ENCODE measurements at places on chromosomes 12 and 14.
A peak's percentile ranks its signal among the peaks of the same experiment; 100 is the strongest.

DNA sequence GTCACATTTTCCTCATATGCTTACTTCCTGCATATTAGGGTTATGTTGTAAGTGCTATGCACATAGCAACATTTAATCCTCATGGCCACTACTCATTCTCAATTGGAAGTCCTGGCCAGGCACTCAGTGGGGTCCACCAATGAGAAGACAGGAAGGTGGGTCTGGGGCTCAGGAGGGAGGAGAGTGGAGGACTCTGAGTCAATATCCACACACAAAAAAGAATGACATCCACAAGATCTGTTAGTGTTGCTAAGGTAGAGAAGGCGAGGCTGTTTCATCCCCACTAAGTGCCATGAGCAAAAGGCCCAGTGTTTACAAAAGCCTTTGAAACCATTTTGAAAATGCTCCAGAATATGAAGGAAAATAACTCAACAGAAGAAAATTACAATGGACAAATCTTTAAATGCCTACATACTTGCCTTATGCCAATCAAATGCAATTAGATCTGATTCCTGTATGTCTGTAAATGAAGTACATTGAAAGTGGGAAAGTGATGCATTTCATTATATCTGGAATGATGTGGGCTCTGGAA lies 53.9 kb downstream of the EID3 start:
- peak; percentile 77 for DNase-seq

DNA sequence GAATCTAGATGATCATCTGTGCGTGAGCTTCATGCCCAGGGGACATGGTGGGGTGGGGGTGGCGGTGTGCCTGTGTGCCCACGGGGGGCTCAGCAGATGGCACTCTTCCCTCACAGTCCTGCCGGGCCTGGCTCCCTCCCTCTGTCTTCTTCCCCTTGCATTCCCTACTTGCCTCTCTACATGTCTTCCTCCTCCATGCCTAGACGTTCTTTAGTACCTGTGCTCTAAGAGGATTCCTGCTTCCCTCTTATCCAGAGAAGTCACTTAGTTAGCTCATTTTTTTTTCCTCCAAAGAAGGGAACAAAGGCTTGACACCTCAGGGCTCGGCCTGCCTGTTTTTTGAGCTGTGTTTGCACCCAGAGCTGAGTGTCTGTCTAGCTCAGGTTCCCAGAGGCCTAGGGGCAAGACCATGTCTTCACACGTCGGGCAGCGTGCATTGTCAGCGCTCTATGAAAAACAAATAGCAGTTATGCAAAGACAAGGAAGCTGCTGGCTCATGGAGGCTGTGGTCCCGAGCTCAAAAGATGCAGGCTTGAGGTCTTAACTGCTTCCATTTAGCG lies 48.8 kb downstream of the NINJ2 start:
- no peak for DNase-seq

GRCh38 chr12:82765971-82766705 lies 79.4 kb downstream of the TMTC2 start:
- no peak for DNase-seq

DNA sequence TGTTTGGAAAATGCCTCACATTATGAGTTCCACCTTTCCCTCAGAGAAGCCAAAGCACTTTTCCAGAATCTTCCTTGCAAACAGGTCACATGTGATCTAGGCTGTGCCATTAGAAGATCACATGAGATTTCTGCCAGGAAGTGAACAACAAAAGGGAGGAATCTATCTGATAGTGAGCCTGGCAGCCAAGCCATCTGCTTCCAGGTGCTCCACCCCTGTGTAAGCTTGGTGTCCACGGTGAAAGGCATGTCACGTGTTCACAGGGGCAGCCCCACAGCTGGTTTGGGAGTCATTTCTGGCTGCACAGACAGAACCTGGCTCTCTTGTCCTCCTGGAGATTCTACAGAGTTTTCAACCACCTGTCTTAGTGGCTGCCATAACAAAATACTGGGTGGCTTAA lies 3.5 kb upstream of the KSR2 start:
- DNase-seq = no peak
